ENCODE measurements at places on chromosomes 3 and 15. TPM values are rescaled to one million over a fixed set of nuclear protein-coding genes. Genes with fewer than 3 reads are reported as not detected.

Gene TIMMDC1
- 88.6 TPM for total RNA-seq

Gene MYZAP
- 12.2 TPM for total RNA-seq

Gene CLSTN2
- 0.82 TPM for total RNA-seq

Gene TMCO5A
- total RNA-seq = not detected

- H3K4me3 ChIP-seq = no peak overlapping the region
- DNase-seq = no peak
- H3K27me3 ChIP-seq = no peaks in the 10 kb centered on the region
- no peaks in the 10 kb centered on the region for H3K36me3 ChIP-seq
Measured at GRCh38 chr3:183779896-183780465, 45.4 kb downstream of the MAP6D1 start.

DNA sequence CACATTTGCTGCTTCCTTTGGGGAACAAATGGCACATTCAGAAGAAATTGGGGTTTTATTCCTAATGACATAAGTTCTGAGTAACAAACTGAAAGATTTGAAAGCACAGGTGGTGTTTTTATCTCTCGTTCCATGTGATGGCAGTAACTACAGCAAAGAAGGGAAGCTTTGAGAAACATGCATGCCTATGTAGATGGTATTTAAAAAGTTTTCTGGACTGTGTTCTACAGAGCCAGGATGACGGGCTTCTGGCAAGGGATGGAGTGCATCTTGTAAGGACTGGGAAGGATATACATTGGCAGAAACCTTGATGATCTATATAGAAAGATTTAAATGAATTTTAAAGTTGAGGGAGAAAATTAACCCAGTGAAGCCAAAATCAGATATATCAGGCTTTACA lies 362.2 kb upstream of the ROPN1 start:
- no peaks in the 10 kb centered on the region for H3K27me3 ChIP-seq
- DNase-seq = no peak
- H3K27ac ChIP-seq = no peak overlapping the region
- no peak overlapping the region for H3K4me3 ChIP-seq

DNA sequence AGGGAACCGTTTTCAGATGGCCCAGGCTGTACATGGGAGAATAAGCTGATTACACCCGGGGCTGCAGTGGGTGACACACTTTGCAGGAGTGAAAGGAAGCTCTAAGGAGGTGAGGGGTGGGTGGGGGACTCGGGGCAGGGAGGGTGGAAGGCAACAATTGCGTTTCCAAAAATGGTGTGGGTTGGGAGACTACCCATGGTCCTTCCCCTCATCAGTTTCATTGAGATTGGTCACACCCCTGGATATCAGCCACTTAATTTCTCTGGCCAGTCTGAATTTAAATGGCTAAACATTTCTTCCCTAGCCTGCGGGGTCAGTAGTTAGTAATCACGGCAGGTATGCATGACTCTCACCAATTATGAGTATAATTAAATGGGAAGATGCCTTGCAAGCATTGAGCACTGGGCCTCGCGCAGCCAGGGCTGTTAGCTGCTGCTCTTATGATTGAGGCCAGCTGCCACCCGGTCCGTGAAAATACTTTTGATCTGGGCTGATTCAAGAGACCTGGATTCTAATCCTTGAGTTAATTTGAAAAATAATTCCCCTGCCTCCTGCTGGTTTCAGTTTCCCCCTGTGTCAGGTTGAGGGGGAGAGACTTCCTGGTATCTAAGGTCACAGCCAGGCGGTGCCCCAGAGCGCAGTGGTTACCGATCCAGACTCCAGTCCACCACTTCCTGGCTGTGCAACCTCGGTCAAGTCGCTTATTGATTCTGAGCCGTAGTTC lies 23.3 kb downstream of the SLC6A6 start:
- no peaks in the 10 kb centered on the region for H3K36me3 ChIP-seq
- no peak for DNase-seq
- H3K4me1 ChIP-seq = peaks cover 7% of the 10 kb centered on the region
- H3K27ac ChIP-seq = no peak overlapping the region
- no peaks in the 10 kb centered on the region for H3K27me3 ChIP-seq
